ENCODE measurements at places on chromosomes 2 and 18.

GRCh38 chr2:218465987-218466633 lies 47.2 kb downstream of the VIL1 start:
- DNase-seq = no peak

DNA sequence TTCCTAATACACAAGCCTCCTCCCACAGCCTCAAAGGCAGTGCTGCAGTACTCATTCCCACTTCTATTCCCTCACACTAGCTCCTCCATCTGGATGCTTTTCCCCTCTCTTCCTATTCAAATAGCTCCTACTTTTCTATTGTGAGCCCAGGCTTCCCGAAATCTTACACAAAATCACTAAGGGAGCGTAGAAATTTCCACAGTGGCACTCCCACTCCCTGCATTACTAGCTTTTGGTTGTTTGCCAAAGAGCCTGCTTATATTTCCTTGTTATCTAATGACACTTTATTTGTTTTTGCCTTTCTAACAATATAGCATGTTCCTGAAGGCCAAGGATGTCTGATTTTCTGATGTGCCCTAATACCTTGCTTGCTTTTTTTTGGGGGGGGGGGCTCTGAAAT lies 10.9 kb downstream of the EPAS1 start:
- no peak for DNase-seq

DNA sequence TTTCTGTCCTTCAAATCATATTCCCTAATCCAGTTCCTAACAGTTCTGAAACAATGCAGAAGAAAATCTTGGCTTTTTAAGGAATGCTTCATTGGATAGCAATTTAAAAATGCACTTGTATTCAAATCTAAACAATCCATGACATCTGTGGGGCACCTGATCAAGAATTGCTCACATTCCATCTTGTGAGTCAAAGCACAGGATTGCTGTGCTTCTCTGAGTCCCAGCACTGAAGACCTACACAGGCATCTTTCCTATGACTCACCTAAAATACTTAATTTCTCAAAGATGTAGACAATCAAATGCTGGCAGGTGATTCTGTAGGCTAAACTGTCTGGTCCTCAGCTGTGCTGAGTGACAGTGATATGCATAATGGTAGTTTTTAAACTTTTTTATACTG lies 10.1 kb upstream of the ATP8B1 start:
- peak; percentile 94 for DNase-seq

GRCh38 chr18:63518178-63519012 lies 23.8 kb upstream of the SERPINB12 start:
- peak; percentile 46 for DNase-seq

GRCh38 chr2:170660409-170660808 lies 54.7 kb upstream of the SP5 start:
- DNase-seq = no peak

DNA sequence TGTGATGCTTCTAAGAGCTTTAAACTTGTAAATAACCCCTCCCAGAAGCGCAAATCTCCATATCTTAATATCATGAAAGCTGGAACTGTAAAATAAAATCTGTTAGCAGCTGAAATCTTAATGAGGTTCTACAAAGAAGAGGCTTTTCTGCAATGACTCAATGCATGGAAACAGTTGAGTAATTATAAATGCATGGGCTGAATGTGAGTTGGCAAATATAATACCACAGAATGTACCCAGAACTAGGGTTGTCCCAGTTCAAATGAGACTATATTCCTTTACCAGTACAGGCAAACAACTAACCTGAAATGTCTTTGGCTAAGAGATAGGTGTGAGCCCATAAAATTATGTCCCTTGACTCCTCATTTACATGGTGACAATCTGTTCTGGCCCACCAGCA lies 52.9 kb downstream of the SATB2 start:
- no peak for DNase-seq

DNA sequence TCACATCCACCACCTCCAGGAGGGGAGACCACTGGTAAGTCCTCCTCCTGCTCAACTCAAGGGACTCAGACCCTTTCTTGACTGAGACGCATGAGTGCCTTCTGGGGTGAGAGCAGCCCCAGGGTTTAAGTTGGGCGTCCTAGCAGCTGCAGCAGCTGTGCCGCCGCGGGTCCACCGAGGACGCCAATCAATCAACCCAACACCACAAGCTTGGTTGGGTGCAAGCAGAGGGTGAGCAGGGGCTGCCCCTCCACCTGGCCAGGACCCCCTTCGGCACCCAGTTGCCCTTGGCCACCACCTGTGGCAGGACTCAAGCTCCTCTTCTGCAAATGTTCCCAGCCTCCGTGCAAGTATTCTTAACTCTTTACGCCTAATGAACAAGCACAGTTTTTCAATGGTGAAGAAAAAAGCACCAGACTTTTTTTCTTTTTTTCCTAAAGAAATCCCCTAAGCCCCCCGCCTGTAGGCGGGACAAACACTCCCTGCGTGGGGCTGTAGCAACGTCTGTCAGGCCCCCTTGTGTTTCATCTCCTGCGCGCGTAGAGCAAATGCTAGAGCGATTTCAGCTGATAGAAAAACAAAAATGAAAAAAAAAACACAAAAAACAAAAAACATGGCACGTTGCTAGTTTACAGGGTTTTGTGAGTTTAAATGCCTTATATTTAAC lies 197.1 kb downstream of the LOXHD1 start:
- DNase-seq = no peak

GRCh38 chr2:120299561-120299960 lies 46.4 kb upstream of the INHBB start:
- DNase-seq = no peak

DNA sequence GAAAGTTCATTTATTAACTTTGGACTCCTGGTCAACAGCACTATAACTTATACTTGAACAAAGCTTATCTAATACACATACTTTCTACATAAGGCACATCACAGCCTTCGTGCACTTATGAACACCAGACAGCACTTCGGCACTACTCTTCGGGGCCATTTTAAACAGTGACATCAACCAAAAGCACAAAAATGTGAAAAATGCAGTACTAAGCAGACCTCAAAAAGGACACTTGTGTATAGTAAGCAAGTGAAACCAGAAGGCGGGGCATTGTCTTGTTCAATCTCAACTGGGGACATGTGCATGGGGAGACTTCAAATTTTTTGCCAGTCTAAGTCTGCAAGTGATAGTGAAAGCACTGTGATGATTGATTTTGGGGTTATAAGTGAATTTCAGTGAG lies 163.0 kb downstream of the NCKAP5 start:
- DNase-seq = no peak

GRCh38 chr2:61660511-61661388 lies 122.6 kb upstream of the XPO1 start:
- DNase-seq = no peak

GRCh38 chr2:219870041-219870440 lies 242.6 kb downstream of the SLC4A3 start:
- DNase-seq = no peak

DNA sequence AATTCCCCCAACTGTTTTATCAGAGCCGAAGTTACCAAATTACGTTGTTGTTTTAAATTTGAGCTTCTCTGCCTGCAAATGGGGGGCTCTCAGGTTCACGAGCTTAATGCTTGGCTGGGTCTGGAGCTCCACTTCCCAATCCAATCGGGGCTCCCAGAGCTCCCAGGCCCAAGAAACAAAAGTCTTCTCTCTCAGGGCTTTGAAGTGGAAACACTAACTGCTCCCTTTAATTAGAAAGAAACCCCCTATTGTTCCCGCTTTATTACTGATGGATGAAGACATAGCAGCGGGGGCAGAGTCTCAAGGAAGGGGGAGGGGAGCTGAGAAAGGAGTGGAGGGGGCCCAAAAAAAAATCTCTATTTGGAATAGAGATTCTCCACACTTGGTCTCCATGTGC lies 15.6 kb upstream of the PKDCC start:
- no peak for DNase-seq

GRCh38 chr2:230890646-230891045 lies 25.9 kb downstream of the ITM2C start:
- no peak for DNase-seq

DNA sequence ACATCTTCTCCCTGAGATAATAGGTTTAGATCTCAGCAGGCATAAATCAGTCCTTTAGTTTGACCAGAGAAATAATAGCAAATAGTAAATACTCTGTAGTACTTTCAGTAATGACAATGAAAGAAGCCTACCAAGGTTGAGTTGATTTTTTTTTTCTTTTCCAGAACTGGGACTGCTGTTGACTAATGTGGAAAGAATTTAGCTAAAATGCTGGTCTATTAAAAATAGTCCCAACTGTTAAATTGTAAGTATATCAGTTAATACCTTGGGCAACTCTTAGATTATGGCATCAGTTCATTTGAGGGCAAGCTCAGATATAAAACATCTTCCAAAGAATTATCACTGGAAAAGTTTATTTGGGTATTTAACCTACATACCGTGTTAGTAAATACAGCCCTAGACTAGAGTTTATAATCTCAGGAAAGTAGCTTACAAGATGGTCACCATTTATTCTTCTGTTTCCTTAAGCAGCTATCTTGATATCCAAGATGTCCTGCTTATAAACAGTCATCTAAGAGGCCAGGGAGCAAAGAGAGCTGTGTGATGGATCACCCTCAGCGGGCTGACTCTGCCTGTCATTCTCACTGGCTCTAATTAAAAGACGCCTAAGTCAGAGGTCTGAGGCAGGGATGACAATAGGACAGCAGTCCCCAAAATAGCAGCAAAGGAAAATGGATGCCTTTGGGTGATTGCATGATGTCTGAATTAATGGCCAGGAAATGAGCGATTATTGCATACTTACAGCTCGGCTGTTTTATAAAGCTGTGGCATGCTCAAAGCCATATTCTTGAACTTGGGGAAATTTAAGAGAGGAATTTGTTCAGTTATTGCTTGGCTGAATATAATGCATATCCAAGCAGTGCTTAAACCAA lies 121.3 kb downstream of the MTX2 start:
- no peak for DNase-seq

DNA sequence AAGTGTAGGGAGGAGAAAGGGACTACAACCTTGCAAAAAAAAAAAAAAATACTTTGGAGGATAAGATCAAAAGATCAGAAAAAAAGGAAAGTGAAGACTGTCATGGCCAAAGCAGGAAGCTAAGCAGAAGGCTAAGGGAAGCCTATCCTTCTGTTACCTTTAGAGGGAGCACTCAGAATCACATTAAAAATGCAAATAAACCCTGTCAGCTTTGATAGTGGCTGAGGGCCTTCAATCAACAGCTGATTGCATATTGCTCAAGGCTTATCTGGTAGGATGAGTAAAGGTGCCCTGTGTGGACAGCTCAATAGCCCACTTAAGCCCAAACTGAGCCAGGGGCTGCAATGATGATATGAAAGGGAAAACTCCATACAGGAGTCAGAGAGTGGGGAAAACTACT lies 1021.2 kb downstream of the LRP1B start:
- no peak for DNase-seq

GRCh38 chr2:58032764-58033080 lies 13.9 kb upstream of the VRK2 start:
- DNase-seq = no peak

DNA sequence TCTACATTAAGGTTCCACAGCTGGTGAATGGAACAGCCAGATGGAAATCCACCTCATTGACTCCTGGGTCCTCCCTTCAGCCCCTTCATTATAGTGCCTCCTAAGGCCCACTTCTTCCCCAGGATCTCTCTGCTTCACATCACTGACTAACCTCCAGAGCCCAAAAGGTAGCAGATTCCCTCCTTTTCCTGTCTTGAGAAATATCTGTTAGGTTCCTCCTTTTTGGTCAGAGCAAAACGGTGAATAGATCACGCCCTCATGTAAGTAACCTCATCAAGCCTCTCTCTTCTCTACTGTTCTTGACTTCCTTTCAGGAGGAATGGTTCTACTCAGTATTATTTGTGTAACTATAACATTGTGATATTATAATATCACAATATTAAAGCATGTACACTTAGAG lies 155.0 kb upstream of the SRD5A2 start:
- DNase-seq = no peak

GRCh38 chr2:1874101-1874865 lies 130.0 kb upstream of the PXDN start:
- no peak for DNase-seq

DNA sequence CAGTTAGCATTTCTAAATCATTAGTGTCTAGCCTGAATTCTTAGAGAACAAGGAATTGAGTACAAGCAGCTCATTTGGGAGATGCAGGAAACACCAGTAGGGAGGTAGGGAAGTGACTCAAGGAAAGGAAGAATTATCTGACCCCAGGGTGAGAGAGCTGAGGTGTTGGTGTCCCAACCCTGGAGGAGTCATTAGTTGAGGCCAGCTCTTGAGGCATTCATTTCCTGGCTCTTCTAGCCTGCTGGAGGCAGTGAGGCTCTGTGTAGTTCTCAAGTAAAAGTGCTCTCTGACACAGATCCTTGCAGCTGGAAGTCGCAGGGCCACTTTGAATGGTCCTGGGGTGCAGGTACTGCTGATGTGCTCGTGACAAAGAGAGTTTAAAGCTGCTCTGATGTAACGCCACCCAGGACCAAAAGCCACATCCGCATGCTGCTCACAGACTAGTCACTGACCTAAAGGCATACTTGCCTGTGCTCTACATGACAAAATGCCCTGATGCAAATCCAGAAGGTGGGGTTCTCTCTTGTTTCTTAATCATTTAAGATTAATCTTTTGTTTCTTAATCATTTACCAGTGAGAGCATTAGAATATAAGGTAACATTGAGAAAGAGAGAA lies 299.5 kb upstream of the LYPD1 start:
- no peak for DNase-seq

- no peak for DNase-seq
Measured at GRCh38 chr2:73289304-73289703, 4.0 kb downstream of the EGR4 start.

- DNase-seq = peak; percentile 24
Measured at GRCh38 chr2:234203135-234203984, 152.9 kb downstream of the SPP2 start.

DNA sequence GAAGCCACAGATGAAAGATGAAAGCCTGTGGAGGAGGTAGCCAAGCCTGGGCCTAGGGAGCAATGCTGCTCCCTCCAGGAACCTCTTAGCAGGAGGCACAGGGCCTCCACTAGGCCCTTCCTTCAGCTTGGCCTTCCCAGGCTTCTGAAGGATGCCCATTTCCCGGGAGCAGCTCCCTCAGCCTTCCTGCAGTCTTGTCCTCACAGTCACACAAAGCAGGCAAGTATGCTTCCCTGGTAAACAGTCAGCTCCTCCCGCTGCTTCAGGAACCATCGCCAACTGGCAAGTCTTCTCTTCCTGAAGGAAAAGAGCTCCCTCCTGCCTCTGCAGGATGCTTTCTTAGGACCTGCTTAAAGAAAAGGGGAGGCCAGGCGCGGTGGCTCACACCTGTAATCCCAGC lies 53.2 kb downstream of the SMAD7 start:
- DNase-seq = no peak

DNA sequence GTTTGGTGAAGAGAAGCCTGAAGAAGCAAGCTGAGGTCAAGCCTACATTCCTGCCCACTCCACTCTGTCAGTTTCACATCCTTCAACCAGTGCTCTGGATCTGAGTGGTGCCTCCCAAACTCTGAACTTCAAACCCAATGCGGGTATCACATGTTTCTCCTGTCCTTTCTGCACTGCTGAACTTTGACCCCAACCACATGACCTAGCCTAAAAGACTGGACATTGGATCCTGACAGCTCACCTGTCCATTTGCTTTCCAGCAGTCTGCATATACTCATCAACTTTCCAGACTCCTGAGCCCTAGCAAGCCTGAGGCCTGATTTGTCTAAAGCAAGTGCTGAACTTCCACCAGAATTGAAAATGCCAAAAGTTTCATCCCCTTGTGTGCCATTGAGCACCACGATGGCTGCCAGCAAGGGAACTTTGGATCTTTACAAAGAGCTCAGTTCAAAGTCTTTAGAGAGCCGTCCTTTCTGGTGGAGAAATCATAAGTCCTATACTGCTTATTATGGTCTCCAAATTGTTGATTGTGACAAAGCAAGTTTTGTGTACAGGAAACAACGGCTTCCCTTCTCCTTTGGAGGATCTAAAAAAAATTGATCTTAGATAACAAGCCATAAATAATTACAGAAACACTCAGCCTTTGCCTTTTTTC lies 37.6 kb upstream of the ITGA6 start:
- no peak for DNase-seq

- no peak for DNase-seq
Measured at GRCh38 chr2:98394595-98395153, 48.4 kb downstream of the CNGA3 start.

Data from HS-27A (cell line).